ENCODE measurements at places on chromosomes 11 and 22. TPM values are rescaled to one million over a fixed set of nuclear protein-coding genes. Genes with fewer than 3 reads are reported as not detected.

The BRSK2 gene
- total RNA-seq, result 0.20 TPM

The PATE4 gene
- total RNA-seq, result not detected

The MUC2 gene
- total RNA-seq, result not detected

The SNX32 gene
- total RNA-seq, result 0.79 TPM

The CFAP300 gene
- not detected for total RNA-seq

The PPP1R14B gene
- 312 TPM for total RNA-seq

The CYB5R2 gene
- total RNA-seq, result 5.3 TPM

The NEFH gene
- 3.8 TPM for total RNA-seq

The MYBPC3 gene
- total RNA-seq, result not detected

The DHCR7 gene
- 53.5 TPM for total RNA-seq

- no peak for DNase-seq
These were observed 37.1 kb upstream of the THY1 start for GRCh38 chr11:119460097-119460496.

GRCh38 chr11:111795334-111795985 lies 29.3 kb upstream of the PPP2R1B start:
- DNase-seq, result no peak

- no peak for DNase-seq
These were observed 79.3 kb downstream of the CTTN start for GRCh38 chr11:70477609-70478008.

GRCh38 chr22:37254209-37254866 lies 10.3 kb upstream of the RAC2 start:
- peak; percentile 57 for DNase-seq

GRCh38 chr11:64654958-64655541 lies 64.0 kb downstream of the SLC22A12 start:
- DNase-seq, result no peak

- no peak for DNase-seq
These were observed 9.7 kb upstream of the BCL9L start for GRCh38 chr11:118935376-118935775.

DNA sequence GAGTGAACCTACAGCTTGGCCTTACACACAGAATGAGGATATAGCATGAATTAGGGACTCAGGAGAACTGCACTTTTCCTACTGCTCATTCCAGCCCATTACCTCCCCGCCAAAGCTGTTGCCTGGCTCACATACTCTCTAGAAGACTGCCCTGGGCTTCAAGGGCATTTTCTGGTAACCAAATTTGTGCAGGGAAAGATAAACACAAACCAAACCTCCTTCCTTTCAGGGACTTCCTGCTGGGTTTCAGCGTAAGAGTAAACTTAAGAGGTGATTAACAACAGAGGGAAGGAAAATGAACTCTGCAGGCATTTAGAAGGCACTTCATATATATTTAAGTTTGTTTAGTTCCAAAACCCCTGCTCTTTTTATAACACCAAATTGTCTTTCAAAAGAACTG lies 194.9 kb downstream of the SWAP70 start:
- DNase-seq, result no peak

- no peak for DNase-seq
These were observed 20.8 kb downstream of the TOB2 start for GRCh38 chr22:41425660-41426365.

- no peak for DNase-seq
These were observed 58.4 kb downstream of the TENM4 start for GRCh38 chr11:79382301-79383050.

GRCh38 chr11:114970927-114971645 lies 292.8 kb downstream of the NXPE2 start:
- no peak for DNase-seq

DNA sequence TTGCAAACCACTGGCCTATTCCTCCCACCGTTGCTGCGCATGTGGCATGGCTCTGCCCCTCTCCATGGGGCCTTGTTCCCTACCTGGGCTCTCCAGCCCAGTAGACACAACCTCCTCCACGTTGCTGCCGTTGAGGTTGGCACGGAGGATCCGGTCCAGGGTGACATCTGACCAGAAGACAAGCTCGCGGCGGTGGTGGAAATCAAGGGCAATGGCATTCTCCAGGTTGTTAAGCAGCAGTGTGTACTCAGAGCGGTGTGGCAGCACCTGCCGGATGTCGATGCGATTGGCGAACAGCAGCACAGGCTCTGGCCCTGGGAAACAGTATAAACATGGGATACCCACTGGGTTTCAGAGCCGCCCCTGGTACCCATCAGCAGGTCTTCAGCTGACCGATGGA lies 23.8 kb downstream of the LRP4 start:
- no peak for DNase-seq

DNA sequence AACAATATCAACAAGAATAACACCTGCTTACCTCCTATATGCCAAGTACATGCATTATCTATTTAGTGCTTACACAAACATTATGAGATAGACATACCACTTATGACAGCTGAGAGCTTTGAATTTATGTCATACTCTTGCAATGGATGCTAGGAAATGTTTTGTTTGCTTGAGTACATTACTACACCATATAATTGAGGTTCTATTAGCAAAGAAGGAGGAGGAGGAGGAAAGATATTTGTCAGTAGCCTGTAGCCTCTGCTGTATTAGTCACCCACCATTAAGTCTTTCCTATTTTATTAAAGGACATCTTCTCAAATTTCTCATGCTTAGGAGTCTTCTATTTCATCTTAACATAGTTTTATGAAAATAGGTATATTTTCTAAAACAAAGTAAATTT lies 6.4 kb downstream of the ANO5 start:
- no peak for DNase-seq

- DNase-seq, result peak; percentile 65
These were observed 56.7 kb upstream of the CRTAM start for GRCh38 chr11:122781378-122782195.

DNA sequence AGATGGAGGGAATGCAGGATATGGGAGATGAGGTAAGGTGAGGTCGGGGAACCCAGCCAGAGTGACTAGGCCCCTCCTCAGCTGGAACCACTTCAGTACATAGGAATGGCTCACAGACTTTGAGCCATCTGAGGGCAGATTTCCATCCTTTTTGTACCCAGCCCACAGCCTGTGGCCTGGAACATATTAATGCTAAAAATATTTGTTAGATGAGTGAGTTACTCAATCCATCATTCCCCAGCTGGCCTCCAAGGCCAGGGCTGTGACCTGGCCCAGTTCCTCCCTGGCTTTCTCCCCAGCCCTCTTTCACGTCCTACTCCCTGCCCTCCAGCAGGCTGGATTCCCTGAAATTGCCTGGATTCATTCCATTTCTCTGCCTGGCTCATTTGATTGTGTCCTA lies 57.2 kb upstream of the PRDM11 start:
- no peak for DNase-seq

DNA sequence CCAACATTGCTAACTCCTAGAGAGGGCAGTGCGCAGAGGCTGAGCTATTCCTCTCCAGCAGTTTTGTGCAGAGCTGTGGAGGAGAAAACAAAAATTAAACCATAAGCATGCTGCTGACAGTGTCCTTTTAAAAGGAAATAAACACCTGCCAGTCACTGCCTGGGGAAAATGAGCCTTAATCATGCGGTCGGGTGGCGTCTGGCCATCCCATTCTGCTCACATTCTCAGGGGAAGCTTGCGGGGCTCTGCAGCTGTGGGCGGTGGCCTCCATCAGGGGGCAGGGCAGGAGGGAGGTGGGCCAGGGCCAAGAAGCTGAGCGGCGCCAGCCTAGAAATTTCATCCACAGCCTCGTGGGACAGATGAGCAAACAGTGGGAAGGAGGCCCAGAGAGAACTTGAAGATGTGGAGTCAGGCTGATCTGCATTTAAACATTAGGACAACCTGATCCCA lies 71.0 kb upstream of the TP53I11 start:
- no peak for DNase-seq

- no peak for DNase-seq
These were observed 3.3 kb downstream of the FGF19 start for GRCh38 chr11:69700278-69701140.

GRCh38 chr11:134246100-134246499 lies 7.1 kb downstream of the THYN1 start:
- no peak for DNase-seq

GRCh38 chr11:114412946-114413345 lies 12.5 kb downstream of the RBM7 start:
- no peak for DNase-seq

GRCh38 chr11:2991452-2992233 lies 486 bp downstream of the NAP1L4 start:
- no peak for DNase-seq

- no peak for DNase-seq
These were observed 27.3 kb upstream of the WNT7B start for GRCh38 chr22:46004105-46004866.

DNA sequence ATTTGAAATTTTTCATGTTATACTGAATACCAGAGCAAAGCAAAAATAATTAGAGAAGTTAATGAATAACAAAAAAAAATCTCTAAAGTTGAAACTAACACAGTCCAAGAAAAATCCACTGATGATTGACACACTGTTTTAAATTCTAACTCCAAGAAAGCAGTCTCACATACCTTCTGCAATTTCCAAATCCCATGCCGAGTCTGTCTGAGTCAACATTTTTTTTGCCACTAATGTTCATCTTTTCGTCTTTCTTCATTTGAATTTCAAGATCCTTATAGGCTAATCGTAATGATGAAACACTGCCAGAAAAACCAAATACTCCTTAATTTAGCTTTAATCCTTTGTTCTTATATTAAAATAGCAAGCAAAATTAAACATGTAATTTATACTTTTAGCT lies 39.5 kb downstream of the ARFGAP3 start:
- no peak for DNase-seq

All from pulmonary artery endothelial cell (primary cell).